ENCODE measurements at places on chromosomes 1 and 21.

DNA sequence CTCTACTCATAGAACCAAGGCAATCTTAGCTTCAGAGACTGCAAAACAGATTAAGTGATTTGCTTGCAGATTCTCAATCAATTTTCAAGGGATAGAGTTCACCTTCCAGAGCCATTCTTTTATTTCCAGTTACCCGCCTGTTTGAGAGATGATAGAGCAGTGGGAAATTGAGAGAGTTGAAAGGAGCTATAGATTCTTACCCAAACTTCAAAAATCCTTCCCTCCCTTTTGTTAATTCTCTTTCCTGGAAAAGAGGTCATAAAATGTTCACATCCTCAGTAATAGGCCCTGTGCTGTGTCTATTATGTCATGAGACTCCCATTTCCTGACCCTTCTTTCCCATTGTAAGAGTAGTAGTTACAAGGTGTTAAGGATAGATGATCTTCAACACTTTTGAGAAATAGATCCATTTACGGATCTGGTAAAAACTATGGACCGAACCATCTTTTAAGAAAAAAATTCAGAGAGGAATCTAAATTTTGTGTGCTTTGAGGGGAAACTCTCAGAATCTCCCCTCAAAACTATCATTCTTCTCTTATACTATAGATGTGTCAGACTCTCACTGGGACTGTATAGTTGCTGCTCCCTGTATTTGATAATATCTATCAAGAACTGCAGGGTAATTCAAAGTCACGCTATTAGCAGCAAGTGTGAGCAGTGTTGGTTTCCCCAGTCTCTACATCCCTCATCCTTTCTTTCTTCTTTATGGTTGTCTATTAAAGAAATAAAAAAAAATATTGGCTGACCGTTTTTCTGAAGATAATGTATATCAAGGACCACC is 8.0 kb downstream of the RGS4 start:
- DNase-seq, result no peak

DNA sequence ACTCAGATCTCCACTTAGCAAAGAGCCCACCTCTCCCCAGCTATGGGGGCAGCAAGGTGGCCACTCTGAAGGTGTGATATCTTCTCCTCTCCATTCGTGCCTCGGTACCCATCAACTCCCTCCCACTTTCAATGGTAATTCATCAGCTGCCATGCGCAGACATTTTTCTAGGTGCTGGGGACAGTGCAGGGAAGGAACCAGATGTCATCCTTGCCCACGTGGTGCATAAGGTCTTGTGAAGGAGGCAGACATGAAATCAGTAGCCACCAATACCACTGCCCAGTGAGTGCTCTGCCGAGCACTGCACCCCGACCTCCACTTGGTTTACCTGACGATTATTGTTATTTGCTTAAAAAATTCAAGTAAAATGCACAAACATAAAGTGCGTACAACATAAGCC is 76.3 kb upstream of the CSF3R start:
- no peak for DNase-seq

GRCh38 chr1:914131-914890 is 9.4 kb upstream of the SAMD11 start:
- DNase-seq, result no peak

DNA sequence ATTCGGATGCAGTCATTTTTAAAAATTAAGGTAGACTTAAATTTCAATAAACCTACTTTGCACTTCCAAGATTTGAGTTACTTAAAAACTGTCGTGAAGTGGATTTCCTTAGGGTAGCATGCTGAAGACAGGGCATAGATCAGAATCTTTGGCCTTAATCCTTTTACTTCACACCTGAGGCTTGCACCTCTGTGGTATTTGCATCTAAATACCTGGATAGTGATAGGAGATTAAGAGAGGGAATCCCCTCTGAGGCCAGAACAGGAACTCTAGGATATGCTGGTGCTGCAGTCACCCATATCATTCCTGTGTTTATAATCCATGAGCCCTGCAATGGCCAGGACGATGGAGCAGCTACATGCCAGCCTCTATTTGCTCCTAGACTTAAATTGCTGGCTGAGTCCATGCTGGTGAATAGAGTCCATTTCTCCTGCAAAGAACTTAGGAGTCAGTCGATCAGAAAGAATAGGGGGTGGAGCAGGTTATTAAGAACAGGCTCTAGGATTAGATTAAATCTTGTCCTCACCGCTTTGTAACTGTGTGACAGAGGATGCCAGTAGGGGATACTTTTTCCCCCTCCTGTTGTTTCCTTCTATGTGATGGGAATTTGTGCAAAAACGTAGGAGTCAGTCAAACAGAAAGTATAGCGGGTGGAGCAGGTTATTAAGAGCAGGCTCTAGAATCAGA is 333.6 kb downstream of the DUSP10 start:
- no peak for DNase-seq

DNA sequence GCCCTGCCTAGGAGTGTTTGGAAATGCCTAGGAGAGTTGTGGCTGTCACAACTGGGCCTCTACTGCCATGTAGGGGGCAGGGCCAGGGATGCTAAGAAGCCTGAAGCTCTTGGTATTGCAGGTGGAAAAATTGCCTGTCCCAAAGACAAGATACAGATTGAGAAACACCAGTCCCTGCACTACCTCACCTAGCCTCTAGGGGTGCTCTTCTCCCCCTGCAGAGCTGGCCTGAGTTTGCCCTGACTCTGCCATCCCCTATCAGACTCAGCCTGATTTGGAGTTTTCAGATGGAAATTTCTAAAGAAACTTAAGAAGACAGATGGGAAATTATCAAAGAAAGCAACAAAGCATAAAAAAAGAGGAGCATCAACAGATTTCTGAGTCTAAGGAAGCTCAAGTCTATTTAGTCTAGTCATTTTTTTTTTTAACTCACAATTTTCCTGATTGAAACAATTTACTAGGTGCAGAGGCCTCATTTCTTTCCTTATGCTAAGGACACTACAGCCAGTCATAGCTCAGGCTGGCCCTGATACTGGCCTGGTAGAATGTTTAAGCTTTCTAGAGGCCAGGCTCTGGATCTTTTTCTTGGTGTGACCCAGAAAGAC is 61.4 kb upstream of the LRRN2 start:
- peak; percentile 42 for DNase-seq

DNA sequence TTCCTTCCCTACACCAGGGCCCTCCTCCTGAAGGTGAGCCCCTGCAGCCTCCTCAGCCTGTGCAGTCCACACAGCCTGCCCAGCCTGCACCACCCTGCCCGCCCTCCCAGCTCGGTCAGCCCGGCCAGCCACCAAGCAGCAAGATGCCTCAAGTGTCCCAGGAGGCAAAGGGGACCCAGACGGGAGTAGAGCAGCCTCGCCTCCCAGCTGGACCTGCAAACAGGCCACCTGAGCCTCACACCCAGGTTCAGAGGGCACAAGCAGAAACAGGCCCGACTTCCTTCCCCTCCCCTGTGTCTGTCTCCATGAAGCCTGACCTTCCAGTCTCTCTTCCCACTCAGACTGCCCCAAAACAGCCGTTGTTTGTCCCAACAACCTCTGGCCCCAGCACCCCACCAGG is 38.8 kb downstream of the ZBTB17 start:
- DNase-seq, result no peak

DNA sequence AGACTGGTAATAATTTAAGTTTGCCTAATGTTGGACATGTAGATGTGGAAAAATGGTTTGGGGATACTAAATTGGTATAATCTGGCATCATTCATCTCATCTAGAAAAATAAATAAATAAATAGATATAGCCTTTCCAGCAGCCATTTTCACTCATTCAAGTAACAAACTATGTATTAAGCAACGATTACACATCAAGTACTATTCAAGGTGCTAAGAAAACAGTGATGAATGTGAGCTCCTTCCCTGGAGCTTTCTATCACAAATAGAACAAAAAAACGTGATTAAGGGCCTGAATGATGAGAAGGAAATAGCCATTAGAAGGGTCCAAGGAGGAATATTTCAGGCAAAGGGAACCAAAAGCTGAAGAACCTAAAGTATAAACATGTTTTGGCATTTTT is 37.1 kb downstream of the STIL start:
- DNase-seq, result no peak

GRCh38 chr1:41980827-41981653 is 62.3 kb upstream of the HIVEP3 start:
- no peak for DNase-seq

GRCh38 chr1:100164216-100164615 is 13.8 kb downstream of the LRRC39 start:
- DNase-seq, result peak; percentile 57

DNA sequence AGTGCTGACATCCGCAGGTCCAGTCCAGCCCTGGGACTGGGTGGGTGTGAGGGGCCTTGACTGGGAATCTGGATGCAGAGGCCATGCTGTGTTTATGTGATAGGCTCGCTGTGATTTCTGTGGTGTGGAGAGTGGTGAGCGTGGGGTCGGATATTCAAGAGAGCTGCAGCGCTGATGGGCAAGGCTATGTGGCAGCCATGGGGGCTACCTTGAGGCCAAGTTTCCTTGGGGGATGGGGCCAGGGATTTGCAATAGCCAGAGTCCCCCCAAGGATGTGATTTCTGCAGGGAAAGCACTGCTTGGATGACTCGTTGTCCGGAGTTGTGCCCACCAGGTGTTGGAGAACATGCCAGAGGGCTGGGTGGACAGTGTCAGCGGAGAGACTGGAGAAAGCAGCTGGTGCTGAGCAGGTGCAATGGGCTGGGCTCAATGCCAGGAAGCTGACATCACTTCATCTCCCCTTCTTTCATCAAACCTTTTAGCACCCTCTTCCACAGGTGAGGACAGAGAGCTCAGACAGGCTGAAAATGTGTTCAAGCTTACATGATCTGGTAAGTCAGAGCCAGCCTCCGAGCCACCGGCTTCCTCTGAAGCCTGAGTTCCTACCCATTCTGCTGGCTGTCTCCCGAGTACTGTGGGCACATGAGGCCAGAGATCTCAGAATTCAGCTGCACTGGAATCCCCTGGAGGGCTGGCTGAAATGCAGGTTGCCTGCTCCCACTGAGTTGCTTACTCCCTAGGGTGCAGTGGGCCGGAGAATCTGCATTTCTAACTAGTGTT is 132.9 kb downstream of the RHOU start:
- no peak for DNase-seq

DNA sequence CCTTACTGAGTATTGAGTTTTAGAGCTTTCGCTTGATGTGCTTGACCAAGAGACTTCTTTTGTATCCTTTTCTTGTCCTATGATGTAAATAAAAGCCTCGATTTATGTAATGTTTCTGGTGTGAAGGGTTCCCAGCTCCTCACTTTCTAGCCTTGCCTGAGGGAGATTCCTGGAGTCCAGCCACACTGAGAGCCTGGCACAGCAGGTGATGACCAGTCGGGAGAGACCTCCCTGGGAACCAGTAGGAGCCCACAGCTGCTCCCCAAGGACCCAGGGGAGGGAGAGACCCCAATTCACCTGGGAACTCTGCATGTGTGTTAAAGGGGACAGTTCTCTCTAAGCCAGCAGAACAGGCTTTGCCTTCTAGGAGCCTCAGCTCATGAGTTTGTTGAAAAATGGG is 8.9 kb downstream of the C1orf115 start:
- no peak for DNase-seq

DNA sequence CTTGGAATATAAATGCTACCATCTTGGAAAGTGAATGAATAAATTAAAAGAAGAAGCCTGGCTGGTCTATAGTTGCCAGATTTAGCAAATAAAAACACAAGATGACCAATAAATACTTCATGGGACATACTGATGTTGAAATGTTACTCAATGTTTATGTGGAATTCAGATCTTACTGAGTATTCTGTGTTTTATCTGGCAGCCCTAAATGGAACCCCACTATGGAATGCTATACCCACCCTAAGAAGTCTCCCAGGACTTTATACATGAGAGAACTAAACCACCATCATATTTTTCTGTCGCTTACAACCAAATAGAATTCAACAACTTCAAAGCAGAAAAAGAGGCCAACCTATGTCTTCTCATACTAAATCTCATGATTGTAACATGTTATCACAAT is 177.6 kb upstream of the HMCN1 start:
- no peak for DNase-seq

DNA sequence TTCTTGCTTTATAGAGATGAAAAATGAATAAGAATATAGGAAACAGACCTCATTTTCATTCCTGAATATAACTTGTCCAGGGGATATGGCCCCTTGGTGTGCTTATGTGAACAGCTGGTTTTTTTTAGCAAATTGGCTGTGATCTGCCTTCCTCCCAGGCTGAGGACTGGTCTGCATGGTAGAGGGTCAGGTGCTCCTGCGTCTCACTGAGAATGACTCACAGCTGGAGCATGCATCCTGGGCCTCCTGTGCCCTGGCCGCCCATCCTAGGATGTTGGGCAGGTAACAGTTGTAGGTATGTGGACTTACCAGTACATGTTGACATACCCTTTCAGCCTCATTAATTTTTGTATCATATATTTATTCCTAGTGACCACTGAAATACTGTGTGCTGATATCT is 29.8 kb downstream of the AGT start:
- DNase-seq, result no peak

GRCh38 chr1:235088430-235088829 is 40.2 kb downstream of the TOMM20 start:
- no peak for DNase-seq

GRCh38 chr1:110903853-110904500 is 31.0 kb downstream of the CD53 start:
- DNase-seq, result no peak

GRCh38 chr1:24374891-24375786 is 38.4 kb downstream of the STPG1 start:
- no peak for DNase-seq

DNA sequence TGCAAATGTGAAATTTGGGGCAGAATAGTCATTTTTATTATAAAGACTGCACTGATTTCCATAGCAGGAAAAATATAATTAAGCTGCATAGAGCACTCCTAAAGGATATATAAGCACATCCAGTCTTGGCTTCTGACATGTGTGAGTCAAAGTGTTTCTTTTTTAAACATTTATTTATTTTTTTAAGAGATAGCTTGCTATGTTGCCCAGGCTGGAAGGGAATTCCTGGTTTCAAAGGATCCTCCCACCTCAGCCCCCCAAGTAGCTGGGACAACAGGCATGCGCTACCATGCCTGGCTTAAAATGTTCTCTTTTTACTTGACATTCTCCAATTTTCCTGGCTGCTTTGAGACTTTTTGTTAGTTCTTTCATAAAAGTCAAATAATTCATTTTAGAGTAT is 126.1 kb downstream of the HMCN1 start:
- no peak for DNase-seq

- DNase-seq, result no peak
These were observed 120.1 kb downstream of the XPR1 start for GRCh38 chr1:180751921-180752320.

DNA sequence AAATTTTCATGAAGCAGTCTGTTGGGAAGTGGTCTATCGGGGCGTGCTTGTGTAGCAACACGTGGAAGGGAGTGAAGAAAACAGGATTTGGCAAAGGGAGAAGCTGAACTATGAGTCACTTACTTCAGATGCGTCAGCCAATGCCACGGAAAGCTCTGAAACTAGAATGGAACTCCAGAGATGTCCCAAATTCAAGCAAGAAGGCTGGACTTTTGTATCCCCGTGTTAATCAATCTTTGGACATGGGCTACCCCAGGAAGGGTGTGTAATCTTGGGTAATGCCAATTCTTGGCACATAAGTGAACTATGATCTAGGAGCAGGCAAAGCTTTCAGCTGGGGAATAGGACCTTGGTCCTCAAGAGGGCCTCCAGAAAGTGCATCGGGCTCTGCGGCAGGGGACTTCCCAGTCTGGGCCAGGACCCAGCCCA is 102.6 kb downstream of the ADSS2 start:
- no peak for DNase-seq

GRCh38 chr1:3904006-3904842 is 4.2 kb upstream of the C1orf174 start:
- no peak for DNase-seq

GRCh38 chr1:161214369-161214768 is 726 bp upstream of the FCER1G start:
- no peak for DNase-seq

Measured in COLO829 (cell line).